Thyroid gland (tissue), 4 donors: ENCODE measurements at places on chromosomes 3 and 15. TPM values are rescaled to one million over a fixed set of nuclear protein-coding genes. Genes with fewer than 3 reads are reported as not detected.

The SAXO2 gene
- total RNA-seq: 2.4 TPM

The THAP10 gene
- 4.9 TPM for total RNA-seq

The TMPRSS7 gene
- total RNA-seq: not detected

The TFG gene
- 118 TPM for total RNA-seq

The VEPH1 gene
- total RNA-seq: 6.9 TPM

The UNC45A gene
- total RNA-seq: 59.3 TPM

The GPR149 gene
- total RNA-seq: not detected

The GOLGA8G gene
- not detected for total RNA-seq

The DUOXA2 gene
- 32.5 TPM for total RNA-seq

The TLR9 gene
- not detected for total RNA-seq

The POLR2H gene
- total RNA-seq: 91.5 TPM

The ITGA11 gene
- 4.3 TPM for total RNA-seq

The C3orf70 gene
- 1.6 TPM for total RNA-seq

The GPR62 gene
- total RNA-seq: 0.13 TPM

The TEX55 gene
- total RNA-seq: not detected

The GOLGA8S gene
- 1.9 TPM for total RNA-seq

The SKIC8 gene
- 113 TPM for total RNA-seq

The P2RY1 gene
- 4.5 TPM for total RNA-seq

The RIOX2 gene
- total RNA-seq: 109 TPM

The CFAP44 gene
- total RNA-seq: 11.3 TPM

The CLRN1 gene
- total RNA-seq: not detected

The ST8SIA2 gene
- 4.3 TPM for total RNA-seq

The FAM3D gene
- 0.67 TPM for total RNA-seq

The MRAS gene
- 92.4 TPM for total RNA-seq

The CXCR6 gene
- 3.1 TPM for total RNA-seq

The FAH gene
- total RNA-seq: 27.3 TPM

The CKMT1B gene
- 4.3 TPM for total RNA-seq

The REC114 gene
- not detected for total RNA-seq

The POLQ gene
- 0.10 TPM for total RNA-seq

The SPATA12 gene
- total RNA-seq: not detected

The ADAMTS7 gene
- total RNA-seq: 1.8 TPM

The ZNF385D gene
- 1.7 TPM for total RNA-seq
